ENCODE measurements at places on chromosomes 5 and 9.
A peak's percentile ranks its signal among the peaks of the same experiment; 100 is the strongest.

DNA sequence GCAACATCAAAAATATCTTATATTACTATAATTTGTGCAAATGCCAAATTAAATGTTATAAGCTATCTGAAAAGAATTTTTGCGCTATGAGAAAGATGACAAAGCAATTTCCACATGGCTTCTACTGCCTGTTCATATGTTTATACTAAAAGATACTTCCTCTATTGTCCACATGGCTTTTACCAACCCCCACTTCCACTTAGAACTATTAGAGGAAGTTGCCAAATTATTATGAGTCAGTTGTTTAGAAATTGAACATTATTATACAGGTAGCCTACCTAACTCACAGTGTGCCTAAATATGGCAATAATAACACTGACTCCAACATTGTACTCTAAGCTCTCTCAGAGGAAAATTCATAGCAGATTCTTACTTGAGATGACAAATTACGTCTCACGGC, 37.6 kb upstream of the SLC27A6 start:
- DNase-seq = no peak

- no peak for DNase-seq
Observed at GRCh38 chr5:74617202-74617601, 23.3 kb downstream of the ENC1 start.

DNA sequence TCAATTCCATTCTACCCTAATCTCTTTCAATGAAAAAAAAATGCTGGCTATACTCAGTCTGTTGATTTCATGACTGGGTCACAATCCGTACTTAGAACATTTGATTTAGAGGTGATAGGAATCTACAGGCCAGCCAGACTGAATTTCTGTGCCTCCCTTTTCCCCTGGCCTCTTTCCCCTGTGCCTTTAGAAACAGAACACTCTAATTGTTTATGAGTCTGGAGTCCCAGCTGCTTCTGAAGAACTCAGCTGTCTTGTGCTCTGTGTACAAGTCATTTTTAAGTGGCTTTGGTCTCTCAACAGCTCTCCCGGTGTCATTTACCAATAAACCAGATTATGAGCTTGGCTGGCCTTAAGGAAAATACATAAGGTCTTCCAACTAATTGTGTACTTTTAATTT, 94.1 kb upstream of the ITGA2 start:
- DNase-seq = no peak

- DNase-seq = peak; percentile 19
Observed at GRCh38 chr5:43073597-43074546, 33.8 kb upstream of the ANXA2R start.

DNA sequence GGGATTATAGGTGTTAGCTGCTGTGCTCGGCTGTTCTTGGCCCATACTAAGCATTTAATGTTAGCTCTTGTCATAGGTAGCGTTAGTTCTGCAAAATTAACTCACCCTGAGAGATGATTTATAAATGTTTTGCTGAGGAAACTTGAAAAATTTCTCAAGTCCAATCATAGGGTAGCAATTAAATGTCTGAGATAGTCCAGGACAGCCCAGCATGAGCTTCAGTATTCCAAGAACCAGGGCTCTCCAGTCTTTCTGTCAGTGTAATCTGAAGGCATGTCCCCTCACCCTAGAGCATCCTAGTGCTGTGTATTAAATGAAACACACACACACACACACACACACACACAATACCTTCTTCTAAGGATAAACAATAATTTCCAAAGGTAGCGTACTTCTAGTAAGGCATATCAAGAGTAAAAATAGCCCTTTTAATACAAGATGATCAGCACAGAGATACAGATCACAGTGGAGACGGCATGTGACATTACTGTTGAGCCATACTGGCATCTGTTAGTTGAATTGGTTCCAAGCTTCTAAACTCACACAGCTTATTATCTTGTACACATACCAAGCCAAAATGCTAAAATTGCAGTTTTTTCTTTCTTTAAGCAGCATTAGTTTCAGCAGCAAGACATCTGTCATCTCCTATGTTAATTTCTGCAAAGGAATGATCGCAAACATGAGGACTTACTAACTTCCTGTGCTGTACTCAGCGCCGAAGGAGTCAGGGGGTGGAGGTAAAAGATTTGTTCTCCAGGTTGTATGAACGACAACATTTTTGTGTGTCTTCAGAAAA, 46.3 kb upstream of the JMY start:
- peak; percentile 11 for DNase-seq

GRCh38 chr9:77014597-77015263, 4.7 kb upstream of the FOXB2 start:
- DNase-seq = no peak

GRCh38 chr5:179596421-179596820, 27.1 kb downstream of the HNRNPH1 start:
- DNase-seq = no peak

DNA sequence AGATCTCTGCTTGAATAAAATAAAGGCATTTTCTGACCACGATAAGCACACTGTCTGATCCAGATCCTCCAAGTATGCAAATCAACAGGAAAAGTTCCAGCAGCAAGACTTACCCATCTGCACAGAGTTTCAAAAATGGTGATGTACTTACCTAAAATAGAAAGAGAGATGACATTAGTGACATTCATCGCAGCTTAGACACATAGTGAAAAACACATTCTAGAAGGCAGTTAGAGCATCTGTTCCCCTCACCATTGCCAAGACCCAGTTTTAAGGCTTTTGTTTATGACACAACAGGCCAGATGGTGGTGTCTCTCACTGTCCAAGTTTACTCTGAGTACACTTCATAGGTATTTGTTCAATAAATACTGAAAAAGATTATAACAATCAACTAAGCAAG, 207.7 kb downstream of the PDE4D start:
- peak; percentile 72 for DNase-seq
